ENCODE measurements at places on chromosomes 16 and 17. TPM values are rescaled to one million over a fixed set of nuclear protein-coding genes. Genes with fewer than 3 reads are reported as not detected.

ADAP2 gene
- 2.9 TPM for total RNA-seq

TVP23B gene
- 40.5 TPM for total RNA-seq

UTS2R gene
- total RNA-seq: 0.49 TPM

WBP2 gene
- 36.2 TPM for total RNA-seq

RNF40 gene
- 78.5 TPM for total RNA-seq

CLN3 gene
- total RNA-seq: 16.6 TPM

CX3CL1 gene
- total RNA-seq: 0.16 TPM

DNA sequence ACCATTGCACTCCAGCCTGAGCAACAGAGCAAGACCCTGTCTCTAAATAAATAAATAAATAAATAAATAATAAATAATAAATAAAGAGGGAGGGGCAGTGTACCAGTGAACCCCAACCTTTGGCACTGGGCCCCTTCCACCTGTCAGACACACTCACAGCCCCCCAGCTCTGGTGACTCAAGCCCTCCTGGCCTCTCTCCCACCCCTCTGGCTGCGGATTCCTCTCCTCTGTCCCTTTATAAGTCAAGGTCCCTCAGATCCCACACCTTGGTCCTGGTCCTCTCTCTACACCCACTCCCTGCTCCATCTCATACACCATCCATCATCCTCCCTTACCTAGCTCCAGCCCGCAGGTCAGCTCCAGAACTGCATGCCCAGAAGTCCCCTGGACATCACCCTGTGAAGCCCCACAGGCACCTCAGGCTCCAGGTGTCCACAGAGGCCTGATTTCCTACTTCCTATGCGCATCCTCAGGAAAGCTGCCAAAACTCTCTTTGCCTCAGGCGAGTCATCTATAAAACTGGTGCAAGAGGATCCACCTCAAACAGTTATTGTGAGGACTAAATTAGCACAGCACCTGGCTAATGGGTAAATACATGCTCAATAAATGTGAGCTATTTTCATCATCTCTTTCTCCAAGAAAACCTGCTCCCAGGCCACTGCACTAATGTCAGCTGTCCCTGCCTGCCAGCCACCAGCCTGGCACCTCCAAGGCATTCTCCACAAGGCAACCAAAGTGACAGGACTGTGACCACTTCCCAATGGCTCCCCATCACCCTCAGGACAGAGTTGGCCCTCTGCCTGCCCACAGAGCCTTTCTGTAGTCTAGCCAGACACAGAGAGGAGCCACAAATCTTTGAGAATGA lies 46.8 kb downstream of the BEAN1 start:
- H3K4me3 ChIP-seq: no peak overlapping the region
- no peaks in the 10 kb centered on the region for H3K36me3 ChIP-seq
- peaks cover 4% of the 10 kb centered on the region for H3K4me1 ChIP-seq
- H3K27me3 ChIP-seq: no peaks in the 10 kb centered on the region
- DNase-seq: no peak
- no peak overlapping the region for H3K27ac ChIP-seq

GRCh38 chr17:44970136-44970741 lies 2.1 kb upstream of the C1QL1 start:
- peaks cover 57% of the 10 kb centered on the region for H3K27me3 ChIP-seq
- H3K36me3 ChIP-seq: no peaks in the 10 kb centered on the region
- no peak overlapping the region for H3K27ac ChIP-seq
- H3K4me1 ChIP-seq: peaks cover 37% of the 10 kb centered on the region
- H3K4me3 ChIP-seq: peak overlapping the region; percentile 88

GRCh38 chr17:72258711-72259110 lies 137.9 kb downstream of the SOX9 start:
- H3K27me3 ChIP-seq: no peaks in the 10 kb centered on the region
- H3K27ac ChIP-seq: no peak overlapping the region
- no peaks in the 10 kb centered on the region for H3K36me3 ChIP-seq
- H3K4me1 ChIP-seq: peaks cover 5% of the 10 kb centered on the region

- H3K27ac ChIP-seq: no peak overlapping the region
- H3K27me3 ChIP-seq: no peaks in the 10 kb centered on the region
- no peak for DNase-seq
- no peaks in the 10 kb centered on the region for H3K4me1 ChIP-seq
Measured at GRCh38 chr17:73138541-73139138, 26.2 kb upstream of the SSTR2 start.

DNA sequence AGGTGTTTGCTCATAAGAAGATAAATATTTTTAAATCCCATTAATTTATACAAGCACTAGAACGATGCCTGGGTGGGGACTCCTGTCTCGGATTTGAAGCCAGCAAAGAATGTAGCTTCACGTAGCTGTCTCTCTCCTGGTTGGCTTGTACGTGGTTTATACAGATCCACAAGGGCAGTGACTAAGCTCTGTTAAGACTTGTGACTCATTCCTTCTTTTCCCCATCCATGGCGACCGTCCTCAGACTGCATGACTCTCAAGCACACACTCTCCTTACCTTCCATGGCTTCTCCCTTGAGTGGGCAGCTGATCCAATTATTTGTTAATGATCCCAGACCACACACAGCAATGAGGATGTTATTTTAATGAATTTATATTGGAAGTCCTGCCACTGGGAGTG lies 679.7 kb upstream of the SOX9 start:
- no peaks in the 10 kb centered on the region for H3K36me3 ChIP-seq
- H3K4me3 ChIP-seq: no peak overlapping the region
- no peaks in the 10 kb centered on the region for H3K4me1 ChIP-seq
- H3K27ac ChIP-seq: no peak overlapping the region
- no peak for DNase-seq

DNA sequence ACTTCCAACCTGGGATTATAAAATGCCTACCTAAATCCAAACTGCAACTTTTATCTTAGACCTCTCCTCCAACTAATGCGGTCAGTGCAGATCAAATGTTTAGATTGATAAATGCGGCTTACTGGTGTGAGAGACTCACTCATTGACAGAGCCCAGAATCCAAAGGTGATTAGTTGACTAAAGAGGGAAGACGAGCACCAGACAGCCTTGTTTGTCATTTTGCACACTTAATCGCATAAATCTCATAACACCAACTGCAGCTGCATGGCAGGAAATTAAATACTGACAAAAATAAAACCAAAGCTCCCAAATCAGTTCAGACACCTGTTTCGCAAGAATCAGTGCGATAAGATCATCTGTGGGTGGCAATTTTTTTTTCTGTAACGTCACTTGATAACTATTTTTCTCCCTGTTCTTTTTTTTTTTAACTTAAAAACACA lies 35.9 kb downstream of the NACA2 start:
- H3K4me1 ChIP-seq: no peaks in the 10 kb centered on the region
- no peak overlapping the region for H3K4me3 ChIP-seq
- no peak overlapping the region for H3K27ac ChIP-seq
- no peaks in the 10 kb centered on the region for H3K36me3 ChIP-seq
- no peaks in the 10 kb centered on the region for H3K27me3 ChIP-seq
- no peak for DNase-seq

DNA sequence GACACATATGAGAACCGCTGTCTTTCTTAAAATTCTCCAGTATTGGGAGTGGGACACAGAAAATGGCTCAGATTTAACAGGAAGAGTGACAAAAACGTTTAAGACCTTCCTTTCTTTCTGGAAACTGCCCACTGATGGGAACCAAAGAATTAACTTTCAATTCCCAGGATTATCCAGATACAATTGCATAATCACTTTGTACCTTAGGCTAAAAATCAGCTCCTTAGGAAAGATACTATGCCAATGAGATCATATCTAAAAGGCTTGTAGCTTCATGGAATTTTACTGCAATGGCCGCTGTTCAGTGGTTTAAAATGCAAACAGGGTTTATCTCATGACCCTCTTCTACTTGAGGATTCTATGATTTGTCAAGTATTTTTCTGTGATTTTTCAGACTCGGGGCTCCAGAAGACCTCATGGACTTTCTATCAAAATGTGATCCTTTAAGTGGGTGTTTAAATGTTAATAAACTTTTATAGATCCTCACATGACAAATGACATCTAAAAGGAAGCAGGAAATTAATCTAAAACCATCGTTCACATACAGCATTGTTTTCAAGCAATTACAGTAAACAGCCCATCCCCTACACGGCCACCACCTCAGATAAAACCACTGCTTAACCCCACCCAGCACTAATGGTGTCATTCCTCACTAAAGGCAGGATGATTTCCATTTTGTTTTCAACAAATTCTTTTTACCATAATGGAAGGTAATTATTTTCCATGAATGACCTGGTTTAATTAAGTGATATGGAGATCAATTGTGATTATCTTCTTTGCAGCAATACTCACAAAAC lies 31.6 kb upstream of the ERN1 start:
- H3K4me3 ChIP-seq: no peak overlapping the region
- H3K27ac ChIP-seq: no peak overlapping the region
- no peaks in the 10 kb centered on the region for H3K27me3 ChIP-seq
- peaks cover 6% of the 10 kb centered on the region for H3K4me1 ChIP-seq

GRCh38 chr17:28792877-28793661 lies 49.3 kb downstream of the TRAF4 start:
- peak; percentile 33 for DNase-seq
- H3K4me1 ChIP-seq: no peaks in the 10 kb centered on the region
- H3K27me3 ChIP-seq: no peaks in the 10 kb centered on the region
- no peak overlapping the region for H3K27ac ChIP-seq
- no peak overlapping the region for H3K4me3 ChIP-seq
- H3K36me3 ChIP-seq: no peaks in the 10 kb centered on the region

DNA sequence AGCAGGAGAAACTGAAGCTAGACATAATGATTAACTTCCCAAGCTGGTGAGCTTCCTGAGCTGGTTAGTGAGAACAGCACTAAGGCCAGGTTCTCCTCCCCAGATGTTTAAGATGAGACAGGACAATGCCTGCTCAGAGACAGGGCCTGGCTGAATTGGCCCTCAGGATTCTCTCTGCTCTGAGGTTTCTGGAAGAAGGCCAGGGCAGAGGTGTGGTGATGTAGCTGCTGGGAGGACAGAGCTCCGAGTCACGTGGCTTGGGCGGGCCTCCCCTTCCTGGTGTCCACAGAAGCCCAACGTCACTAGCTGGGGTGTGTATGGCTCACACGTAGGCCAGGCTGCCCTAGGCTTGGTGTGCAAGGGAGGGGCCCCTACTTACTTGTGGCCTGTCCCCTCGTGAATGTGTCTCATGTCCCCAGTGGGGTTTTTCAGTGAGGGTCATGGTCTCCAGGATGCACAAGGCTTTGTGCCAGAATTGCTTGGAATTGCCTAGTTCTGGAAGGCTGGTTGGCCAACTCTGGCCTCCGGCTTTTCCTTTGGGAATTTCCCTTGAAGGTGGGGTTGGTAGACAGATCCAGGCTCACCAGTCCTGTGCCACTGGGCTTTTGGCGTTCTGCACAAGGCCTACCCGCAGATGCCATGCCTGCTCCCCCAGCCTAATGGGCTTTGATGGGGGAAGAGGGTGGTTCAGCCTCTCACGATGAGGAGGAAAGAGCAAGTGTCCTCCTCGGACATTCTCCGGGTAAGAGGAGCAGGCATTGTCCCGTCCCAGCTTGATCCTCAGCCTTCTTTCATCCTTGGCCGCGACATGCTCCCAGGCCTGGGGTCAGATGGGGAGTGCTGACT lies 3.4 kb downstream of the NOD2 start:
- no peak for DNase-seq
- no peaks in the 10 kb centered on the region for H3K36me3 ChIP-seq
- no peak overlapping the region for H3K4me3 ChIP-seq
- H3K4me1 ChIP-seq: no peaks in the 10 kb centered on the region
- peaks cover 19% of the 10 kb centered on the region for H3K27me3 ChIP-seq
- H3K27ac ChIP-seq: no peak overlapping the region

DNA sequence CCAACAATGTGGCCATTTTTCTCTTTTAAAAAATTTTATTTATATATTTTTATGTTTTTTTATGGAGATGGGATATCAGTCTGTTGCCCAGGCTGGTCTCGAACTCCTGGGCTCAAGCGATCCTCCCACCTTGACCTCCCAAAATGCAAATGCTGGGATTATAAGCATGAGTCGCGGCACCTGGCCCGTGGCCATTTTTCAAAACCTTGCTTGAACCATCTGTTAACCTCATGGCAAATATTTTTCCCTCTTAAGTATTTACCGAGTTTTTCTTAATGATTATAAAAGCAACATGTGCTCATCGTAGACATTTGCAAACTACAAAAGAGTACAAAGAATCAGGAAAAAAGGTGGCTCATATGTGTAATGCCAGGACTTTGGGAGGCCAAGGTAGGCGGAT lies 127.6 kb downstream of the ABCC6 start:
- no peak for DNase-seq
- H3K36me3 ChIP-seq: 0 out of 2 replicates have a peak, but pooled peaks cover 7% of the 10 kb centered on the region
- H3K4me3 ChIP-seq: no peak overlapping the region
- H3K4me1 ChIP-seq: no peaks in the 10 kb centered on the region

DNA sequence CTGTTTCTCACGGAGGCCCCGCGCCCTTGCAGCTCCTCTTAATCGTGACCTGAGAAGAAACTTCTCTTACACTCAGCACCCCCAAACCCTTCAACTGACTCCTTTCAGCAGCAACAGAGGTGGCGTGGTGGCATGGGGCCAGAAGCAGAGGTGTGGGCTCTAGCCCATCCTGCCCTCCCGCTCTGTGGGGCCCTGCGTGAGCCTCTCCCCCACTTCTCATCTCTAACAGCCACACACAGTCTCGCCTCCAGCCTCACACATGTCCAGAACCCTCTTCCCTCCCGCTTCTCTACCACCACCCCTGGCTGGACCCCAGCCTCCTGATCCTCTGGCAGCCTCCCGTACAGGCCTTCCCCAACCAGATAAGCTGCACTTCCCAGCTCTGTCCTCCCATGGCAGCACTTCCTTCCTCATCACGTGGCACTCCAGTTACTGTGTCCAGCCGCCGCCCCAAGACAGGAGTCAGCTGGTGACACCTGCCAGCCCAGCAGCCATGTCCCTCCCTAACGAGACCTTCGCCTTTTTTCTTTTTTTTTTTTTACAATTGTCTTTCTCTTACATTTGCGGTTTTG lies 30.5 kb downstream of the NSMCE1 start:
- no peaks in the 10 kb centered on the region for H3K36me3 ChIP-seq
- no peaks in the 10 kb centered on the region for H3K27me3 ChIP-seq
- H3K4me1 ChIP-seq: peaks cover 5% of the 10 kb centered on the region
- H3K27ac ChIP-seq: no peak overlapping the region

DNA sequence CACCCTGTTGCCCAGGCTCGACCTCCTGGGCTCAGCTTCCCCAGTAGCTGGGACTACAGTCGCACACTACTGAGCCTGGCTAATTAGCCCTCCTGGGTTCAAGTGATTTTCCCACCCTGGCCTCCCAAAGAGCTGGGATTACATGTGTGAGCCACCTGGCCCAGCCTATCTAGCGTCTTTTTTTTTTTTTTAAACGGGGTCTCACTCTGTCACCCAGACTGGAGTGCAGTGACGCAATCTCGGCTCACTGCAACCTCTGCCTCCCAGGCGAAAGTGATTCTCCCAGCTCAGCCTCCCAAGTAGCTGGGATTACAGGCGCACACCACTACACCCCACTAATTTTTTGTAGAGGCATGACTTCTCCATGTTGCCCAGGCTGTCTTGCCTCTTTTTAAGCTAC lies 33.3 kb downstream of the GLG1 start:
- H3K4me1 ChIP-seq: 0 out of 2 replicates have a peak, but pooled peaks cover 10% of the 10 kb centered on the region
- H3K4me3 ChIP-seq: no peak overlapping the region
- H3K36me3 ChIP-seq: no peaks in the 10 kb centered on the region
- no peak for DNase-seq

- H3K27me3 ChIP-seq: no peaks in the 10 kb centered on the region
- H3K27ac ChIP-seq: peak overlapping the region; percentile 40
- H3K4me3 ChIP-seq: no peak overlapping the region
Measured at GRCh38 chr16:68898026-68898425, 54.7 kb downstream of the TANGO6 start.

GRCh38 chr16:75022567-75022966 lies 23.7 kb downstream of the ZNRF1 start:
- no peak for DNase-seq
- H3K4me3 ChIP-seq: no peak overlapping the region
- no peaks in the 10 kb centered on the region for H3K36me3 ChIP-seq
- no peaks in the 10 kb centered on the region for H3K27me3 ChIP-seq
- no peaks in the 10 kb centered on the region for H3K4me1 ChIP-seq

GRCh38 chr16:53666786-53667415 lies 36.8 kb downstream of the RPGRIP1L start:
- H3K4me1 ChIP-seq: peaks cover 6% of the 10 kb centered on the region
- DNase-seq: no peak
- H3K27me3 ChIP-seq: no peaks in the 10 kb centered on the region
- no peak overlapping the region for H3K27ac ChIP-seq

All from GM23338 (cell line).